Aorta (tissue), 5 donors: ENCODE measurements at places on chromosomes 6 and 20.

DNA sequence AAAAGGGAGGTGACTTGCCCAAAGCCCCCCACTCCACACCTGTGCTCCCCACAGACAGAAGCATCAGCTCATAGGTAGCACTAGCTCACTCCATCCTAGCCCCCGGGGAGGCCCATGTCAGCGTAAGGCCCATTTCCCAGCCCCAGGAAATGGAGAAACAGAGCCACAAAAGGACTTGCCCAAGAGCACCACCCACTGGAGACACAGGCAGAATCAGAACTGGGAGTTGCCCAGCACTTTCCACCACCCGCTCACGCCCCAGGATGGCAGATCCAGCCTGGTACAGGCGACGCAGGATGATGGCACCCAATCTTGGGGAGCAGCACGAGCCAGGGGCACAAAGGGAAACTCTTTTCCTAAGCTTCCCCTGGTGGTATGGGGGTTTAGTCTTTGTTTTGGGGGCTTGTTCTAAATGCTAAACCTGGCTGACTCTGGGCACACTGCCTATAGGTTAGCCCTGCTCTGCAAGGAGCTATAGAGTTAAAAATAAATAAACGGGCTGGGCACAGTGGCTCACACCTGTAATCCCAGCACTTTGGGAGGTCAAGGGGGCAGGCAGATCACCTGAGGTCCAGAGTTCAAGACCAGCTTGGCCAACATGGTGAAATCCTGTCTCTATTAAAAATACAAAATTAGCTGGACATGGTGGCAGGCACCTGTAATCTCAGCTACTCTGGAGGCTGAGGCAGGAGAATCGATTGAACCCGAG lies 11.8 kb downstream of the C20orf203 start:
- no peak for DNase-seq
- no peaks in the 10 kb centered on the region for H3K27me3 ChIP-seq
- H3K4me3 ChIP-seq = no peak overlapping the region
- H3K4me1 ChIP-seq = no peaks in the 10 kb centered on the region

GRCh38 chr6:79403086-79403485 lies 134.1 kb downstream of the LCA5 start:
- no peak overlapping the region for H3K27ac ChIP-seq
- no peaks in the 10 kb centered on the region for H3K4me1 ChIP-seq
- no peak for DNase-seq
- H3K36me3 ChIP-seq = no peaks in the 10 kb centered on the region

GRCh38 chr6:5751525-5752390 lies 255.0 kb downstream of the NRN1 start:
- no peaks in the 10 kb centered on the region for H3K27me3 ChIP-seq
- H3K36me3 ChIP-seq = no peaks in the 10 kb centered on the region
- H3K4me3 ChIP-seq = no peak overlapping the region
- DNase-seq = no peak
- H3K4me1 ChIP-seq = no peaks in the 10 kb centered on the region
- no peak overlapping the region for H3K27ac ChIP-seq

DNA sequence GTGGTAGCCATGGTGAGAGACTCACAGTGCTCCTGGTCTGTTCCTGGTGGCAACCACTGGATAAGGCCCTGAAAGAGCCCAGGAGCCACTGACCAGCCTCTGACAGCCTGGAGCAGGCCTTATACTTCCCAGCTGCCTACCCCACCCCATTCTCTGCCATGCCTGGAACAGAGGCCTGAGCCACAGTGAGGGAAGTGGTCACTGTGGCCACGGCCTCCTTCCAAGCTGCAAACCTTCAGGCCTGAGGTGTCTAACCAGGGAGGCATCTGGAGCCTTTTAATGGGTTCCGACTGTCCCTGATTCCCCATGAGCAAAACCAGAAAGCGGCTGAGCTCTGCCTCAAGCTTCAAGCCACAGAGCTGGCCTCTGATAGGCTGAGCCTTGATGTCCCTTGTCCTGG lies 113.0 kb upstream of the SIRPA start:
- H3K36me3 ChIP-seq = no peaks in the 10 kb centered on the region
- H3K27ac ChIP-seq = no peak overlapping the region
- no peaks in the 10 kb centered on the region for H3K4me1 ChIP-seq
- H3K27me3 ChIP-seq = no peaks in the 10 kb centered on the region
